Non-pigmented ciliary epithelial cell (primary cell): ENCODE measurements at places on chromosomes 5 and 9.

DNA sequence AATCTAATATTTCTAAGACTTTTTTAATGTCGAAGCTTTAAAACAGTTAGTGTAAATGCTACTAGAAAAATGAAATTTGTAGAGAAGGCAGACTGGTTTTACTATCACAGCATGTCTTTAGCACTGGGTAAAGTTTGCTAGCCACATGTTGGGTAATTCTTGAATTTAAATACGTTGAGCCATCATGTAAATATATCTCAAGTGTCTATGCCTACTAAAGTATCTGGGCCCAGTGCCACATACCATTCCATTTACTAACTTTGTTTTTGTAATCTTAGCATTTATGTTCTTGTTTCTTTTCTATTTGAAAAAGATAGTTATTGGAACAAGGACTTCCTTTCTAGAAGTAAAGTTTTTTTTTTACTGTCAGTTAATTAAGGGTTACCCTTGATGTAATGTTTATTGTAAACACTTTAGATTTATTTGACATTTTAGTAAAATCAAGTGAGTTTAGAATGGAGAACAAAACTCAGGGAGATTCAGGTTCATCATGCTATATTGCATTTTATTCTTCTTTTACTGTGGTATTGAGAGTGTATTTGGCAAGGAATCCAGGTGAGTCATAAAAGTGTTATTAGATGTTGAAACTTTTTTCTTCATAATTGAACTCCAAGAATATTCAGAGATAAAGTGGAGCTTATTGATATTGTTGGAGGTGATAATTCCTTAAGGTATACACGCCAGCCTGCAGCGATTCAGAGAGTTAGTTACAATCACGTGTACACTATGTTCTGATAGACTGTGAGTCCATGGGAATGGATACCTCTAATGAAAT, 182.4 kb downstream of the CCDC171 start:
- peak; percentile 77 for DNase-seq

- no peak for DNase-seq
Measured at GRCh38 chr5:131416729-131417128, 152.9 kb downstream of the CDC42SE2 start.

DNA sequence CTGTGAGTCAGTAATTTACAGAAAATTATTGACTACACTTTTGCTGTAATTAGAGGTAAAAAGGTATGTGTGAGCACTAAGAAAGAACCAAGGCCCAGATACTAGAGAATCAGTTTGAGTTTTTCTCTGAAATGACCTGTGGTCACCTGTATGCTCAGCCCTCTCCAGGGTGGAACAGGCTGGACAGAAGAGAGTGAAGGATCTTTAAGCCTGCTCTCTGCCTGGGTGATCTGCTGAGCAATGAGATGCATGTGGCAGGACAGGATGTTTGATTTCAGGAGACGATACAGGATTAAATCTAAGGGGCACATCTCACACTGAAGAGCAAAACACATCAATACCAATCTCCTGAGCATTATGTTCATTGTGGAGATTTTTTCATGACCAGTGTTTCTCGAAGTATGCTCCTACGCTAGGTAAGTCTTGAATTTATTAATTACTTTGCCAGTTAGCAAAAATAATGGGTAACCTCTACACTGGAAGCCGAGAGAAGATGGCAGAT, 25.5 kb downstream of the HMGCR start:
- no peak for DNase-seq

DNA sequence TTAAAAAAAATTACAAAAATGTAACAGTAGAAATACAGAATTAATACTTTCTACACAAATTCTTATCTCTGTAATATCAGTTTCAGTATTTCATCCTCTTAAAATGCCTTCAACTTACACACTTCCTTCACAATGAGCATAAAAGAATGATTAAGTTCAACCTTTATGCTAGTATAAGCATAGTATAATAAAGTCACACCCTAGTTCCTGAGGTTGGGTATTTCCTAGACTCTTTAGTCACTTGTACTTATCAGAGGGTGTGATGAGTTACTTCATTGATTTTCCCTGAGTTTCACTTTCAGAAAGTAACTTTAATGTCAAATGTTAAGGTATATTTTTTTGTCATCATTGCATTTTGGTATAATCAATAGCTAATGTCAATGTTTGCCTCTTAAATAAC, 302.4 kb downstream of the PDE4D start:
- no peak for DNase-seq

DNA sequence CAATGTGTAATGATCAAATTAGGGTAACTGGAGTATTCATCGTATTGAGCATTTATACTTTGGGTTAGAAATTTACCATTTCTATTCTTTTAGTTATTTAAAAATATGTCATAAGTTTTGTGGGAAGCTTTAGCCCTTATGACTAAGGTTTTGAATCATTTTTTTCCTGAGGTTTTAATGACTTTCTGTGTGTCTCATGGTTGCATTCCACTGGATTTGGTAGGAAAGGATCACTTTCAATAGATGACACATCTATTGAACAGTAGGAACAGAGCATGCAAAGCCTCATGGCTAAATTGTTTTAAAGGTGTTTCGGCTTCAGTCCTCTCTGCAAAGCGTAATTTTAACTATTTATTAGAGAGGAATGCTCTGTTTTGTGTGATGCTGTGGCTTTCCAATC, 512.4 kb upstream of the CHD1 start:
- no peak for DNase-seq

GRCh38 chr9:72360324-72360723, 4.7 kb downstream of the ZFAND5 start:
- no peak for DNase-seq

DNA sequence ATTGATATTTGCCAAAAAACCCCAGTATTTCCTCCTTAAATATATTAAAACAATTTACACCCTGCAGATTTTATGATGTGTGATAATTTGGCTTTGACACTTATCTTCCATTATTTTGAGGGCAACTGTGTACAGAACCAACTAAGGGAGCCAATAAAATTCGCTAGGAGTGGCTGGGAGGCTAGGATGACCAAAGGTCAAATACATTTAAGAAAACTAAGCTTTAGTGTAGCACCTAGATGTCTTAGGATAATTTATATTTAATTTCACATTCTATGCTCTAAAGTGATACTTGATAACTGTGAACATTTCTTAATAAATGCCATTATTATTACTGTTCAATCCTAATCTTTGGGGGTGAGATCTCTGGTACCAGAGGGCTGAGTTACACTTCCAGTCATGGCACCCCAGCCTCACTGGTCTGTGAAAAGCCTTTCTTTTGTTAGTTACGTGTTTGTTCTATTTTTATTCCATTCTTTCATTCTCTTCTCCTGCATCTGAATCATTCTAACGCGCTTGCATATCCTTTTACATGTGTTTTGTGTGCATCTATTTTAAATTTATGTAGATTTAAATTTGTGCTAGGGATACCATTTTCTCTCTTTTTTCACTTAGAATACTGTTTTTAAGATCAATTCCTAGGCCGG, 19.1 kb downstream of the MSANTD3 start:
- DNase-seq, result no peak

DNA sequence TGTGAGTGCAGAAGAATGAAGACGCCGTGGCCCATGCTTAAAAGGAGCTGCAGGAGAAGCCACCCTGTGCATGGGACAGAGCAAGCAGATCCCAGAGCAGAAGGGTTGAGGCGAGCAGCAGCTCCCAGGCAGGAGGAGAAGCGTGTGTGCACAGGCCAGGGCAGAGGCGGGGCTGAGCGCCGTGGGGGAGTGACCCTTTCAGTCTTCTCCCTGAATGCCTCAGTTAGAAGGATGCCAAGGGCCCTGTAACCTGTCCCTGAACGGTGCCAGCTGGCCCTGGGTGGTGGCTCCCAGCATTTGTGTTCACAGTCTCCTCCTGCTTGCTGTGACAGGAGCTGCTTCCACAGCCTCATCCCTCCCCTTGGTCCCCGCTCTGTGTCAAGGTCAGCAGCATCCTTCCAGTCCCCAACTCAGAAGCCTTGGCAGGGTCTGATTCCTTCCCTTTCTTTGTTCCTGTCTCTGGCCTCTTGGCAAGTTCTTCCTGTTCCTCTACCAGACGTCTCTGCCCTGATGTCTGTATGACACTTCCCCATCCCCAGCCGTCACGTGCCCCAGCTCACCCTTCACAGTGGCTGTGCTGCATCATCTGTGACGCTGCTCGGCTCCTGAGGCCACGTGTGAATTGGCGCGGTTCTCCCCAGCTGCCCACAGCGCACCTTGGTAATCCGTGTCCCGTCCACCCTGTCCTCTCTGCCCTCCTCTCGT, 5.2 kb downstream of the EXOC3 start:
- no peak for DNase-seq

- DNase-seq, result no peak
Measured at GRCh38 chr5:176714067-176714466, 66.8 kb downstream of the TSPAN17 start.

- no peak for DNase-seq
Measured at GRCh38 chr5:157672976-157673375, 1.6 kb downstream of the C5orf52 start.

DNA sequence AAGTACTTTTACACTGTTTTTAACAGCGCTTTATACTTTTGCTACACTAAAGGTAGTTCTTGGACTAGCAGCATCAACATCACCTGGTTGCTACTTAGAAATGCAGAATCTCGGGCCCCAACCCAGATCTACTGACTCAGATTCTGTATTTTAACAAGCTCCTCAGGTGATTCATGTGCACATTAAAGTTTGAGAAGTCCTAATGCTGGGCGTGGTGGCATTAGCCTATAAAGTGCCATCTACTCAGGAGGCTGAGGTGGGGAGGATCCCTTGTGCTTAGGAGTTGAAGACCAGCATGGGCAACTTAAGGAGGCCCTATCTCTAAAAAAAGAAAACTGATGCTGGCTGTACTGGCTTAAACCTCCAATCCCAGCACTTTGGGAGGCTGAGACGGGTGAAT, 26.7 kb downstream of the TMEM252 start:
- no peak for DNase-seq

DNA sequence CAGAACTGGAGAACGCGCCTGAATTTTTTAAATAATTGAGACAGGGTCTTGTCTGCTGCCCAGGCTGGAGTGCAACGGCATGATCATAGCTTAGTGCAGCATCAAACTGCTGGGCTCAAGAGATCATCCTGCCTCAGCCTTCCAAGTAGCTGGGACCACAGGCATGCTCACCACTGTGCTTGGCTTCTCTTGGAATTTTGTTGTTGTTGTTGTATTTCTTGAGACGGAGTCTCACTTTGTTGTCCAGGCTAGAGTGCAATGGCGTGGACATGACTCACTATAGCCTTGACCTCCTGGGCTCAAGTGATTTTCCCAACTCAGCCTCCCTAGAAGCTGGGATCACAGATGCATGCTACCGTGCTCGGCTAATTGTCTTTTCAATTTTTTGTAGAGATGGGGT, 58.4 kb upstream of the DAB2IP start:
- DNase-seq, result no peak

GRCh38 chr5:137181667-137182066, 317.5 kb downstream of the SPOCK1 start:
- no peak for DNase-seq

GRCh38 chr5:12615141-12615820, 711.0 kb upstream of the CTNND2 start:
- DNase-seq, result no peak

DNA sequence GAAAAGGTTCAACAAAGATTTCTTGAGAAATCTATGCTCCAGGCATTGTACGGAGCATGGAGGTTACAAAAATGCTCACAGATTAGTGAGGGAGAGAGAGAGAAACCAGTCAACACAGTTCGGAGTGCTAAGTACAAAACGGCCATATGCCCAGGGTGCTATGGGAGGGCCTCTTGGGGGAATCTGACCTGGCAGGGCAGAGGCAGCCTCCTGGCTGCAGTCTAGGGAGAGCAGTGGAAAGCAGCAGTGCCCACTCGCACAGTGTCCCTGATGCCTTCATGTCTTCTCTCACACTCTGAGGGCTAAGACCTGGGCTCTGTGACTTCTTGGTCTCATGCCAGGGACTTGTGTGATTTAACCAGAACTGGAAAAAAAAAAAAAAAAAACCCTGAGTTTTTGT, 29.8 kb upstream of the SMC5 start:
- no peak for DNase-seq
